Cardiac fibroblast (primary cell): ENCODE measurements at places on chromosomes 3 and 15.
A peak's percentile ranks its signal among the peaks of the same experiment; 100 is the strongest.

DNA sequence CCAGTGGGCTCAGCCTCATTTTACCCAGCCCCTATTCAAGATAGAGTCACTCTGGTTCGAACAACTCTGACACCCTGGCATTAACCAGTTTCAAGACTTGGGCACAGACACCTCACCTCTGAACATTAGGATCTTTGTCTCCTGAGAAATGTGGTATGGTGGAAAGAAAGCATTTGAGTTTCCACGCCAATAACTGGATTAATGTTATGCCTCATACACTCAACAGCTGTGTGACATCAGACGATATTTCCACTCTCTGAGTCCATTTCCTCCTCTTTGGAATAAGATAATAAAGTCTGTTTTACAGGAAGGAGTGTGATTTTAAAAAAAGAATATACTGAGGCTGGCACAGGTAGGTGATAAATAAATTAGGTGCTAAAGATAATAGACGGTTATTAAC lies 121.3 kb upstream of the CHL1 start:
- DNase-seq = peak; percentile 70

DNA sequence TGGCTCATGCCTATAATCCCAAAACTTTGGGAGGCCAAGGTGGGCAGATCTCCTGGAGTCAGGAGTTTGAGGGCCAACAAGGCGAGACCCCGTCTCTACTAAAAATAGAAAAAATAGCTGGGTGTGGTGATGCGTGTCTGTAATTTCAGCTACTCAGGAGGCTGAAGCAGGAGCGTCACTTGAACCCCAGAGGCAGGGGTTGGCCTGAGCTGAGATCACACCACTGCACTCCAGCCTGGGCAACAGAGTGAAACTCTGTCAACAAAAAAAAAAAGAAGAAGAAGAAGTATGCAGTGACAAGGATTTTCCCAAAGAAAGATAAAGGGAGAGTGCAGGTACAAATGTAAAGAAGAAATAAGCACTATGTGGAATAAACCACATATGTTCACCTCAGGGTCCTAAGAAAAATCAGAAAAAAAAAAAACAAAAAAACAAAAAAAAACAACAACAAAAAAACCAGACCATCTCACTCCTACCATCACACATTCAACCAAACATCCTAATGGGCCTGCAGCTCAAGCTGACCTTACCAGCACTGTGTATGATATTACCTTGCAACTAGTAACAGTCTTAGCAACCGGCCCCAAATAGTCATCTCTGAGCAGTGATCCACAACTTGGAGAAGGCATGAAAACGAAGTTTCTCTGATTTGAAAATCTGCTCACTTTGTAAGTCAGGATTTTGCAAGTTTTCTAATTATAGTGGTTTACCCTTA lies 296.7 kb upstream of the PROK2 start:
- no peak for DNase-seq

- DNase-seq = no peak
These were observed 25.8 kb upstream of the PLA2G4E start for GRCh38 chr15:42046597-42046996.

GRCh38 chr15:67082007-67082536 lies 16.7 kb downstream of the SMAD3 start:
- no peak for DNase-seq

GRCh38 chr3:99783011-99783573 lies 34.6 kb upstream of the CMSS1 start:
- DNase-seq = peak; percentile 84

- peak; percentile 46 for DNase-seq
These were observed 2.6 kb downstream of the LIMD1 start for GRCh38 chr3:45597171-45597570.

DNA sequence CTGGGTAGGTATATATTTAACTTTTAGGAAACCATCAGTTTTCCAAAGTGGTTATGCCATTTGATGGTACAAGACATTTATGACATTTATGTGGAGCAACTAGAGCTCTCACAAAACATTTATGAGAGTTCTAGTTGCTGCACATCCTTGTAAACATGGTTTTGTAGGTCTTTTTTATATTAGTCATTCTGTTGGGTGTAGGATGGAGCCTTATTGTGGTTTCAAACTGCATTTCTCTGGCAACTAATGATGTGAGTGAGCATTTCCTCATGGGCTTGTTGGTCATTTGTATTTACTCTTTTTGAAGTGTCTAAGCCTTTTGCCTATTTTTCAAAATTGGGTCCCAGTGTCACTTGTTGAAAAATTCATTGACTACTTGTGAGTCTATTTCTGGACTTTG lies 45.7 kb upstream of the MGLL start:
- peak; percentile 66 for DNase-seq

DNA sequence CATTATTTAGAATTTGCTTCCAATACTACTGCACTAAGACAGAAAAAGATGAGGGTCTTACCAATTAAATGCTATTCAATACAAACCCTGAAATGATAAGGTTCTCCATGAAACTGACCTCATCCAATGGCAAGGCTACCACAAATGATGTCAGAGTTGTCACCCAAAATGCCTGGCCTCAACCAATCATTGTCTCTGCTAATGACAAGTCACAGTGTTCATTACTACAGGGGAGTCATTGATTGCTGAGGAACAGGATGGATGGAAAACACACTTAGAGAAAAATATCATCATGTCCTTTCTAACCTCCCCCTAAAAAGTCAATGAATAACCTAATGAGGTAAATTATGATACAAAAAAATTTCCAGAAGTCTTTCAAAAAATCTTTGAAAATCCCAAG lies 91.0 kb downstream of the FOXP1 start:
- no peak for DNase-seq
